Kidney glomerular epithelial cell (primary cell): ENCODE measurements at places on chromosomes 4 and X.

DNA sequence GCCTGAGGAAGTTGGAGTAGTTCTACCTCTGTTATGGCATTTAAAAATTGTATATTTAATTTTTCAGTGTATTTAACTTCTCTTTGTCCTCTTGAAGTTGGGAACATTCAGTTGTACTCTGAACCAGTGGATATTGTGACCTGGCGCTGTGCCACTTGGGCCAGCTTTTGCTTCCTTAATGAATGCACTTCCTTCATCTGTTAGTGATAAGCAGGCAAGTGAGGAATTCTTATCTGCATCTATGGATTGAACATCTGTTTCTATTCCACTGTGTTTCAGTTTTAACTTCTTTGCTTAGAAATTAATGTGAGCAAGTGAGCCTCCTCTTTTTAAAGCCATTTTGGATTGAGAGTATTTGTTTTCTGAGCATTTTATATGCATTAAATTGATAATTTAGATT is 128.3 kb downstream of the UCHL1 start:
- DNase-seq, result no peak

DNA sequence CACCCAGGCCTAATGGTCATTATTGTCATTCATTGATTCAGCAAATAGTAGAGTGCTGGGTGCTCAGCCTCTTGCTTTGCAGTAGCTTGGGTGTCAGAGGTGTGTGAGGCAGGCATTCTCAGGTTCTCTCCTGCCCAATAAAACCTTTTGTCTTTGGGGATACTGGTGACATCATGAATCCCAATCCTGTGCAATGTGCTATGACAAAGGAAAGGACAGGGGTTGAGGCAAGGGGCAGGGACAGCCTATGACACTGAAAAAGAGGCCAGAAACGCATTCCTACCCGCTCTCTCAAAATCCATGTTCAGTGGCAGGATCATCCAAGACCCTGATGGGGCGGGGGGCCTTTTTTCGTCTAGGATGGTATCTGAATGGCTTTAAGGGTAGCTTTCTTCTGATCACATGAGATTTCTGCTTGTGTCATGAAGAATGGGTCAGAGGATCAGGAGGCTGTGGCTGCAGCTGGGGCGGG is 1.5 kb upstream of the FAM193A start:
- DNase-seq, result no peak

DNA sequence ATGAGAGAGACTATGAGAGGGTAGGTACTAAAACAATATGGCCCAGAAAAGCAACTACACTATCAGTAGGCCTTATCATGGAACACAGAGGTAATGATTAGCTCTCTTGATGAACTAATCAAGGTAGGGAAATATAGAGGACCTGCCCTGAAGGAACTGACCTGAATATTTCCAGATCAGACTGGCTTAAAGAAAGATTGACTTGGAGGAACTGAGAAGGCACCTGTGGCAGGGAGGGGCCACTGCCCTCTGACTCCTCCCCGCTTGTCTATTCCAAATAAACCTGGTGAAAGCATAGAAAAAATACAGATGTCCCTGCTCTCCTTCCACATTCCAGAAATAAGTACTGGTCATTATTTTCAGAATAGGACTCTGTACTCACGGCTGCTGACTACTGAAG is 5.5 kb downstream of the RPS6KA6 start:
- no peak for DNase-seq

- no peak for DNase-seq
Observed at GRCh38 chrX:47973235-47973634, 30.6 kb downstream of the ZNF182 start.

DNA sequence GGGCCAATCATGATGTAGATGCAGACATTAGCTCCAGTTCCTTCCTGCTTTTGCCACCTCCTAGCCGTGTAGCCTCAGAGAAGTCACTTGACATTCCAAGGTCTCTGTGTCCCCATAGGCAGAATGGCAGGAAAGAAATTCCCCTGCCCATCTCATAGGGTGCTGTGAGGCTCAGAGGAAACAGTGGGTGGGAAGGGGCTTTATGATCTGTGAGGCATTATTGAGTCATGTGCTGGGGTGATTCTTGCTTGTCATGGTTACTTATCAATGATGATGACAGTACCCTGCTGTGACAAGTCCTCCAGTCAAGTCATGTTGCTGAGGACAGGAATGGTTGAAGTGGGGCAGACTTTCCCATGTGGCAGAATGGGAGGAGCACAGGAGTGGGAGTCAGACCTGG is 63.7 kb downstream of the MSX1 start:
- no peak for DNase-seq

DNA sequence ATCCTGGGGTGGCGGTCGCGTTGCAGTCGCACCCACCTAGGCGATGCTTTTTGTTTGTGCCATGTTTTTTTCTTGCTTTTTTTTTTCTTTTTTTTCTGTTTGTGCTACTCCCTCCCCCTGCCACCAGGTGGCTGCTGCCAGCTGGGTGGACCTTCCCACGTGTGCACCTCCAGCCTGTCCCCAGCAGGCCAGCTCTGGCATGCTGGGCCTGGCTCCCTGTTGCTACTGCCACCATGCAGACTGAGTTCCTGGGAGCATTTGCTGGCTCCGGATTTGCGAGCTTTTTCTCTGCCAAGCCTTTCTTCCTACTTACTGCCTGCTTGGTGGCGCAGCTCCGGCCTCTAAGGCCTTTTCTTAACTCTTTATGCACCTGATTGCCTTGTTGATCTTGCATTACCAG is 161.2 kb upstream of the WDFY3 start:
- DNase-seq, result no peak

DNA sequence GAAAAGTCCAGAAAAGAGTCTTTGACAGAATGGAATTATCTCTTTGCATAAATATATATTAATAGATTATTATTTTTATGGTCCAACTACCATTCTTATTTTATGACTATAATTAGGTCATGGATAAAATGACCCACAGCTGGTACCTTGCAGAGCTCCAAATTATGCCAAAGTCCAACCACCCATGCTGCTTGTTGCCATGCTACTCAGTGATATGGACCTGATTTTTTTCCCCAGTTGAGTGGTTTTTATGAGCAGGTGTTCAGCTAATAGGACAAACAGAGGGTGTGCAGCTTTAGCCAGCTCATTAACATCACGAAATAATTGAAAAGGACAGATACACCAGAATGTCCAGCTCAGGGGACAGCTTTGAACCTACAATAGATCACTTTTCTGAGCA is 9.7 kb downstream of the HOPX start:
- no peak for DNase-seq

DNA sequence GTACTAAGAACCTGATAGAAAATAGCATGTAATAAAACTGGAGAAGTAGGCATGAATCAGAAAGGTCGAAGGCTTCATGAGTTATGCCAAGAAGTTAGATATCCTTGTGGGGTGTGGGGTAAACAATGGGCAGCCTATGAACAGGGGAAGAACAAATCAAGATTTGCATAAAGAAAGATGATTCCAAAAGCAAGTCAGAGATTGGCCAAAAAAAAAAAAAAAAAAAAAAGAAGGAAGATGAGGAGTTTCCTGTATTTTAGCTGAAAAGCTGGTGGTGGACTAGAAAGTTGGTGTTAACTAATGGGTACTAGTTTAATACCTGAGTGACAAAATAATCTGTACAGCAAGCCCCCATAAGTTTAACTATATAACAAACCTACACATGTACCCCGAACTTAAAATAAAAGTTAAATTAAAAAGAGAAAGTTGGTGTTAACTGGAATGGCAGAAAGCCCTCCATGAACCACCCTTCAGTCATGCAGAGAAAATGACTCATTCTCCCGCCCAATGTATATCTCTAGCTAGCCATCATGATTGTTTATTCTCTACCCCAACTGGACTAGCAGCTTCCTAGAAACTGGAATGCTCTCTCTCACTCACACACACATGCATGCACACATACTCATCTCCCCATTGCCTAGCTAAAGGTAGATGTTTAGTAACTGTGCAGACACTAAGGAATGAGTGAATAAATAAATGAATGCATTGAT is 41.7 kb downstream of the ATP11C start:
- no peak for DNase-seq

DNA sequence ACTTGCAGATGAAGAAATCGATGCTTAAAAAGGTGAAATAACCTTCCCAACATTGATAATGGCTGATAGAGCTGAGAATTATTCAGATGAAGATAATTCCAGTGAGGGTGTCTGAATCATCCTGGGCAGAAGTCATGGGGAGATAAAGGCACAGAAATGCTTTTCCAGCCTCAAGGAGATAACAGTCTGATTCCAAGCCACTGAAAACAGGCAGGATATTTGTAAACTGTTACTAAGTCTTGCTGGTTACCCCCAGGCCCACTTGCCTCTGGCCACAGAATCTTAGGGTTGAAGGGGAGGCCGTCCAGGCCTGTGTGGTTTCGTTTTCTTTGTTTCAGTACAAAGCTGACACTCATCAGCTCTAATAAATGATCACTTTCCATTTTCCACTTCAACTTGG is 158.5 kb downstream of the SH3KBP1 start:
- DNase-seq, result no peak

GRCh38 chr4:52638717-52639116 is 20.4 kb downstream of the USP46 start:
- DNase-seq, result no peak

- no peak for DNase-seq
Observed at GRCh38 chr4:184695178-184695896, 38.6 kb downstream of the CENPU start.

GRCh38 chrX:133776072-133776471 is 209.3 kb downstream of the GPC3 start:
- no peak for DNase-seq

DNA sequence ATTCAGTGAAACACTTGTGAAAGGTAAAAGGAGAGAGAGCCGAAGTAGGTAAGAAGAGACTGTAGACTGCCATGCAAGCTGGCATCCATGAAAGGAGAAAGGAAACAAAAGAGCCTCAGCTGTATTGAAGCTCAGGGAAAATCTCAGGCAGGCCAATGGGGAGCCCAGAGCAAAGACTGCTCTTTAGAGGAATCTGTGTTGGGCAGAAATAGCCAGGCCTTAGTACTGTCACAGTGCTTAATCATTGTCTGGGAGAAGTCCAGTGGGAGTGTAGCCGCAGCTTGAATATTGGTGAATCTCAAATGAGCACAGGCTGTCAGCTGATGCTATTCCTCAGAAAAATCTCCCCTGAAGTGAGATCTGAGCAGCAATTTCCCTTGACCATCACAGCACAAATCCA is 27.6 kb downstream of the CYLC1 start:
- no peak for DNase-seq

DNA sequence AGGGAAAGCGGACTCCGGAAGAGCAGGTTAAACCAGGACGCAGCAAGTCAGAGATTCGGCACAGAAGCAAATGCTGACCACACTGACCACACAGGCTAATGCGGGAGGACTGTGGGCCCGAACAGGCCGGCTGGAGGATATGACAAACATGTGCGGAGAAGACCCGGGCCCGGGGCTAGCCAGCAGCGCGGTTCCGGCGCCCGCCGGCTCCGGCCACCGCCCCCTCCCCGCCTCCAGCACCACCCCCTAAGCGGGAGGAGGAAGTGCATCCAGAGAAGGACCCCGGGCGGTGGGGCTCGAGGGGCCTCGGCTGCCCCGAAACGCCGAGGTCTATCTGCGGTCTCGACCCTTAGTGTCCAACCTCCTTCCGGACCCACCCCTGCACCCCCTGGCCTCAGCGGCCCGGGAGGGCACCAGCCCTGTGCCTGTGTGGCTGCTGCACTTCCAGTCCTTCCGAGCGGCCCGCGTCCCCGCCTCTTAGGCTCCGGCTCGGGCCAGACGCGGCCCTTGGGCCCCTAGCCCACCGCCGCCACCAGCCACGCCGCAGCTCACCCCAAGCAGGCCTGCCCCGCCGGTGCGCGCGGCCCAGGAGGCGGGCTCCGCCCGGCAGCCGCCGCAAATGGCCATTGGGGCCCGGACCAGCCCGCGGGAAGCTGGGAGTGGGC is 2.1 kb downstream of the ELOVL6 start:
- no peak for DNase-seq

GRCh38 chr4:39169426-39169825 is 12.9 kb upstream of the WDR19 start:
- DNase-seq, result peak; percentile 8

DNA sequence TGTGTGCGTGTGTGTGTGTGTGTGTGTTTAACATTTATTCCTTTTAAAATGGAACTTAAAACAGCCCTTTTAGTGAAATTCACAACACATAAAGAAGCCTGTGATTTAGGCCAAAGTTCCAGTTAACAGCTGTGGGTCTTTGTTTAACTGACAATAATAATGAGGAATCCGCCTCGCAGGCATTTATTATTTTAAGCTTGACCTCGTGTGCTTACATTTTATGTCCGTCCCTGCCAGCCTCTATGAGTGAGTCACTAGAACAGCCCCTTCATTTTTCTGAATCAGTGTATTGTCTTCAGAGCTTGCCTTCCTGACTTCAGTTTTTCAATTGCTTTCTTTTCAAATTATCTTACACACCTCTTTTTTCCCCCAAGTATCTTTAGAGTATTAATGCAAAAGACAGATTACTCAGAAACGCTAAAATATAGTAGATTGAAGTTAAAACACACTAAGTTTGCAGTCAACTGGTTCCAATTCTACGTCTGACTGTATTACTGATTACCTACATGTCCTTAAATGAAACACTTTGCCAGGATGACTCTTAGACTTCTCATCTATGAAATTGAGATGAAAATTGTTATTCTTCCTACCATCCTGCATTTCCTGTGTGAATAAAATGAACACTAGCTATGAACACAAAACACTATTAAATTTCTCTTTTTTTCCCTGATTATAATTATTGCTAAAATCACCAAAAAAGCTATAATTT is 319.6 kb upstream of the HS3ST1 start:
- DNase-seq, result peak; percentile 79

GRCh38 chrX:130170752-130171445 is 863 bp upstream of the RAB33A start:
- DNase-seq, result no peak

- no peak for DNase-seq
Observed at GRCh38 chrX:7184816-7185215, 36.9 kb upstream of the PUDP start.

DNA sequence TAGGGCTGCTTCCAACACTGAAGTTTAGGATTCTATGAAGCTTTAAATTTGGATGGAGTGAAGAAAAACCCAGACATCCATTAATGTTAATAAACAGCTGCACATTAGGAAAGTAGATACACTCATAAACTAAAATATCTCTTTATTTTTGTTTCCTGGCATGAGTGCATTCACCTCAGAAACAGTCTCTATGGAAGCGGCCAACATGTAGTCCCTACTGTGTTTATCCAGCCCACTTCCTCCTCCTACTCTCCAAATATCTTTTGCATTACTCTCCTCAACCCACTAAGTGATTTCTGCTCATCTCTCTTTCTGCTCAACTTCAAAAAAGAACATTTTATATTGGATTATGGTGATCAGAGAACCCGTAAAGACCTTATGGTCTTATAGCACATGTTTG is 180.3 kb upstream of the MXRA5 start:
- DNase-seq, result no peak

GRCh38 chr4:43864616-43865146 is 583.9 kb downstream of the KCTD8 start:
- no peak for DNase-seq
